Stimulated activated CD8-positive, alpha-beta memory T cell treated with anti-CD3 and anti-CD28 coated beads, Interleukin-15, amount 100 ng/mL, for 1 hour (primary cell): ENCODE measurements at places on chromosomes 7 and 10.
A peak's percentile ranks its signal among the peaks of the same experiment; 100 is the strongest.

- DNase-seq = no peak
Observed at GRCh38 chr7:71615017-71615416, 483.1 kb downstream of the GALNT17 start.

GRCh38 chr7:6637544-6638229 is 569 bp downstream of the ZNF316 start:
- DNase-seq = peak; percentile 20

- no peak for DNase-seq
Observed at GRCh38 chr10:129494740-129495139, 27.7 kb downstream of the MGMT start.

DNA sequence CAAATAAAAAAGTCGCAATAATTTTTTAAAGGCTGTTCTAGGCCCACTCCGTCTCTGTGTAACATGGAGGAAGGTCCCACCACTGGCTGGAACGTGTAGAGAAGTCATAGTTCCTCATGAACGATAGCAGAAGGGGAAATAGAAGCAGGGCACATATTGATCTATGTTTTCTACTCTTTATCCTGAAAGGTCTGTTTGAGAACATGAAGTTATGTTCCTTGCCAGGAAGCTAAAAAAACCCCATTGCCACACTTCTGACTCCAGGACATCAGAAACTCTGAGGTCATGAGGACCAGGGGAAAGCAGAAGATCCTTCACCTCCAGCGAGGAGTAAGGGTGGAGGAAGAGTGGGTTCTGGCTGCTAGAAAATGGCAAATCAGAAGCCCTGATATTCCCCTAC is 10.8 kb downstream of the ANKRD22 start:
- no peak for DNase-seq

- no peak for DNase-seq
Observed at GRCh38 chr10:7007600-7008190, 403.1 kb downstream of the SFMBT2 start.
